Pancreas (tissue), 10 donors: ENCODE measurements at places on chromosomes 12 and 14. TPM values are rescaled to one million over a fixed set of nuclear protein-coding genes. Genes with fewer than 3 reads are reported as not detected.

GRCh38 chr12:91225316-91225715 is 42.7 kb upstream of the DCN start:
- DNase-seq = no peak

- DNase-seq = no peak
Measured at GRCh38 chr12:40473962-40474361, 218.3 kb upstream of the CNTN1 start.

- DNase-seq = no peak
Measured at GRCh38 chr12:42396473-42397259, 70.7 kb downstream of the PPHLN1 start.

DNA sequence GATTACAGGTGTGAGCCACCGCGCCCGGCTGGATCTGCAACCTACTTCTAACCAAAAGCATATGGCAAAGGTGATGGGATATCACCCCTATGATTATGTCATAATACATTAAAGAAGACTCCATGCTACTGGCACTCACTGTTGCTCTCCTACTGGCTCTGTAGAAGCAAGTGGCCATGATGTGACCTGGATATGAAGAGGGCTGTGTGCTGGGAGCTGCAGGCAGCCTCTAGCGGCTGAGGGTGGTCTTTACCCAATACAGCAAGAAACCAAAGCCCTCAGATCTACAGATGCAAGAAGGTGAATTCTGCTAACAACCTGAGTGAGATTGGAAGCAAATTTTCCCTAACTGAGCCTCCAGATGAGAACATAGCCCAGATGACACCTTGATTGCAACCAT is 34.2 kb upstream of the TRIM9 start:
- DNase-seq = no peak

DNA sequence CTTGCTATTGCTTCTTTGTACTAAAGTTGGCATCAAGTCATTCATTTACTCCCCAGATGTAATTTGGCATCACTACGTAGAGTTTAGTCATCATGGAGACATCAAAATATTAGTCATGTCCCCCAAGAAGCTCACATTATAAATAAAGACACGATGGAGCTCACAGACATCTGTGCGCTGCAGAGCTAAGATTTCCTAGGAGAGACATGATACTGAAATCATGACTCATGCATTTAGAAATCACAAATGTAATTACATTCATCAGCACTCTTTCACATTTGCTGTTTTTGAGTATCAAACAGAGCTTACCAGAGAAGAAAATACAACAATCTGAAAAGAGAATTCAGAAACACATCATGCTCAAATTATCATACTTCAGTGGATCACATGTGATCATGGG is 169.8 kb downstream of the LRIG3 start:
- DNase-seq = no peak

DNA sequence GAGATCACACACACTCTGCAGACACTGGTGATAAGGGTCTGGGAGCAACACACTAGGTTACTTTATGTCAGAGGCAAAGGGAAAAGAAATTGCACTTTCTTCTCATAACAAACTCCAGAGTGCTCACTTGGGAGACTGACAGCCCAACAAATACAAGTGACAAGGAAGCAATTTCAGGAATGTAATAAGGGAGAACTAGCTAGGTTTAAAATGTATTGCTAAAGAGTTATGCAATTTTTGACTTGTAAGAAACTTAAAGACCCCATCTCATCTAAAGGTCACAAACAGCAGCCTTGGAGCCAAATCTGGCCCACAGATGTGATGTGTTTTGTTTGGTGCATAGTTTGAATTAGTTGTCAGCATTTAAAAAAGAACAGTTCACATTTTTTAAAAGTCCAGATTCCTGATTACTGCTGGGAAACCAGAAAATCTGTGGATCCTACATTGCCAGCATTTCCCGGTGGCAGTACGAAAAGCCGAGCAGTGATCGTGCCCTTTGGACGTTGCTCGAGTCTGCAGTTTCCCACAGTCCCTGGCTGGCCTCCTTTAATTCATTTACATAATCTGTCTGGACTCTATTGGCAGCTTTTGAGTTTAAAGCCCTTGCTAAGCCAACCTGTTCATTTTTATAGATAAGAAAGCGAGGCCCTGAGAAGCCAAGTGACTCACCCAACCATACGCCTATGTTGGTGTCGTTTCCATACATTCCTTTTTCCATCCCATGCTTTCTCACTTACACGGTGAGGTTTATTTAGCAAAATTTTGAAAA is 42.0 kb upstream of the ETV6 start:
- DNase-seq = no peak

The MMP19 gene
- total RNA-seq = 1.8 TPM

- DNase-seq = no peak
Measured at GRCh38 chr12:34336619-34337465, 314.5 kb downstream of the ALG10 start.

The BCL2L14 gene
- 3.7 TPM for total RNA-seq

- no peak for DNase-seq
Measured at GRCh38 chr12:78645956-78646355, 218.6 kb upstream of the SYT1 start.

The ART4 gene
- 0.28 TPM for total RNA-seq

The RFX4 gene
- 0.12 TPM for total RNA-seq

GRCh38 chr12:116727891-116728290 is 10.0 kb downstream of the SPRING1 start:
- no peak for DNase-seq

The CLEC1B gene
- total RNA-seq = not detected

GRCh38 chr14:65357113-65357512 is 55.4 kb upstream of the FUT8 start:
- DNase-seq = no peak

DNA sequence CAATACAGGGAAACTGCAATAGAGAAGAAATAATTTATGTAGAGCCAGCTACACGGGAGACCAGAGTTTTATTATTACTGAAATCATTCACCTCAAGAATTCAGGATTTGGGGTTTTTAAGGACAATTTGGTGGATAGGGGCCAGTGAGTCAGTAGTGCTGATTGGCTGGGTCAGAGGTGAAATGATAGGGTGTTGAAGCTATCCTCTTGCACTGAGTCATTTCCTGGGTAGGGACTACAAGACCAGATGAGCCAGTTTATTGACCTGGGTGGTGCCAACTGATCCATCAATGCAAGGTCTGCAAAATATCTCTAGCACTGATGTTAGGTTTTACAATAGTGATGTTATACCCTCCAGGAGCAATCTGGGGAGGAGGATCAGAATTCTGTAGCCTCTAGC is 486.3 kb downstream of the LRIG3 start:
- no peak for DNase-seq

The ASB2 gene
- total RNA-seq = 0.16 TPM

DNA sequence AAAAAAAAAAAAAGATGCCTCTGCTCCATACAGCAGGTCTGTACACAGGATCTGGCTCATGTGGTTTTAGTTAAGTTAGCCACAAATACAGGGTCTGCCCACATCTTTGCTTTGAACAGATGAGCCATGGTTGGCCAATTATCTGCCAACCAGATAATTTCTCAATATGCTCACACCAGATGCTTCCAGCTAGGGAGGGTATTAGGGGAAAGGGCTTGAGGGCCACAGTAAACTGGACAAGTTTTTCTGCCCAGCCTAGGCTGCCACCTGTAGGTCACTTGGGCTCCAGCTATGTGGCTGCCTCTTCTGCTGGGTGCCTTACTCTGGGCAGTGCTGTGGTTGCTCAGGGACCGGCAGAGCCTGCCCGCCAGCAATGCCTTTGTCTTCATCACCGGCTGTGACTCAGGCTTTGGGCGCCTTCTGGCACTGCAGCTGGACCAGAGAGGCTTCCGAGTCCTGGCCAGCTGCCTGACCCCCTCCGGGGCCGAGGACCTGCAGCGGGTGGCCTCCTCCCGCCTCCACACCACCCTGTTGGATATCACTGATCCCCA is 776 bp downstream of the RDH5 start:
- peak; percentile 81 for DNase-seq

DNA sequence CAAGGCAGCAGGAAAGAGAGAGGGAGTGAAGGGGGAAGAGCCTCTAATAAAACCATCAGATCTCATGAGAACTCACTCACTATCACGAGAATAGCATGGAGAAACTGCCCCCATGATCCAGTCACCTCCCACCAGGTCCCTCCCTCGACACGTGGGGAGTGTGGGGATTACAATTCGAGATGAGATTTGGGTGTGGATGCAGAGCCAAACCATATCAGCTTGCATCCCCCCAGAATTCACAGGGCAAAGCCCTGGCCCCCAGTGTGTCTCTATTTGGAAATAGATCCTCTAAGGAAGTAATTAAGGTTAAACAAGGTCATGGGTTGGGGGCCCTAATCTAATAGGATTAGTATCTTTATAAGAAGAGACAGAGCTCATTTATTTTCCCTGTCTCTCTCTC is 56.1 kb upstream of the TCL1A start:
- no peak for DNase-seq

- no peak for DNase-seq
Measured at GRCh38 chr12:5391653-5392052, 40.3 kb upstream of the NTF3 start.

The SMCO3 gene
- total RNA-seq = 0.15 TPM

The DIO3 gene
- 2.1 TPM for total RNA-seq

The RARG gene
- 7.1 TPM for total RNA-seq

The RAD9B gene
- total RNA-seq = 0.16 TPM

The KRT6C gene
- not detected for total RNA-seq

DNA sequence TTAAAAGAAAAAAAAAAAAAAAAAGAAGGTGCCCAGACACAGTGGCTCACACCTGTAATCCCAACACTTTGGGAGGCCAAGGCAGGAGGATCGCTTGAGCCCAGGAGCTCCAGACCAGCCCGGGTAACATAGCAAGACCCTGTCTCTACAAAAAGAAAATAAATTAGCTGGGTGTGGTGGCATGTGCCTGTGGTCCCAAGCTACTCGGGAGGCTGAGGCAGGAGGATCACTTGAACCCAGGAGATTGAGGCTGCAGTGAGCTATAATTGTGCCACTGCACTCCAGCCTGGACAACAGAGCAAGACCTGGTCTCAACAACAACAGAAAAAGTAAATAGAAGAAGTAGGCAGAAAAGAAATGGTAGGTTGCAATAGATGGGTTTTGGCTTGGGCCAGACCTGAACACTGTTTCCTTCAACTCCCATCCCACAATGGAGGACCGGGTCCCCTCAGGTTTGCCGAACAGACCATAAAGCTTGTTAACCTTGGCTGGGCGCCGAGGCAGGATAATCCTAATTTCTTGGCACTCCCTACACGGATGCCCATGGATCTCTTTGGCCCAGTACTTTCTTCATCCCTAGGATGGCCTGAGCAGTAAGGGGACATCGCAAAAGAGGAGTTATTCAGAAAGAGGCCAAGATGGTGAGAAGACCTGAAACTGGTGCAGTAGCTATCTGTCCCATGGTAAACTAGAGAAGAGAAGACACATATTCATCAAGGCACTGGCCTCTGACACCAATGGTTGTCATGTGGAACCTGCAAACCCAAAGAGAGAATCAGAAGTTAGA is 165.5 kb upstream of the CCND2 start:
- no peak for DNase-seq

- DNase-seq = no peak
Measured at GRCh38 chr14:23569443-23570151, 2.0 kb upstream of the AP1G2 start.

- DNase-seq = no peak
Measured at GRCh38 chr14:33631021-33631420, 319.9 kb downstream of the EGLN3 start.

- no peak for DNase-seq
Measured at GRCh38 chr12:47903927-47904712, 674 bp downstream of the VDR start.

The RFLNA gene
- 1.3 TPM for total RNA-seq
